Stimulated activated CD8-positive, alpha-beta memory T cell treated with anti-CD3 and anti-CD28 coated beads, Interleukin-15, amount 100 ng/mL, for 1 hour (primary cell): ENCODE measurements at places on chromosomes 7 and 10.

- no peak for DNase-seq
Observed at GRCh38 chr7:85125651-85126131, 61.2 kb downstream of the SEMA3D start.

- no peak for DNase-seq
Observed at GRCh38 chr7:87316846-87317552, 28.5 kb upstream of the CROT start.

- no peak for DNase-seq
Observed at GRCh38 chr7:81180573-81180972, 261.7 kb upstream of the SEMA3C start.

DNA sequence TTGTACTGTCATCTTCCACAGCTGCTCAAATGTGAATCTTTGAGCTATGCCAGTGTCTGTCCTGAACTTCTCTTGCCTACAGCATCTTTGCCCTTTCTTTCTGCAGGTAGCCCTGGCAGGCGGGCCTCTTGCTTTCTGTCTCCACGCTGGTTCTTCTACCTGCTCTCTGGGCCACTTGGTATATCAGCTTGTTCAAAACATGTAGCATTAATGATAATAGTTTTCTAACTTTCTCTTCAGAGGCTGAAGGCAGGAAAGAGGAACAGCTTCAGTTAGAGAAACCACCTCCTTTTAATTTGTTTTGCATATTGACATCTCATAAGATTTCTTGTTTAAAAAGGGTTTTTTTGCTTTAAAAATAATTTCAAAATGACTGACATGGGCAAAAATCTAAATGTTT, 923 bp upstream of the FGL2 start:
- no peak for DNase-seq
